A172 (cell line): ENCODE measurements at places on chromosomes 7 and 10.
A peak's percentile ranks its signal among the peaks of the same experiment; 100 is the strongest.

- no peak for DNase-seq
These were observed 234.5 kb downstream of the SORCS3 start for GRCh38 chr10:104875561-104875960.

- no peak for DNase-seq
These were observed 271.2 kb upstream of the C7orf33 start for GRCh38 chr7:148319316-148319808.

DNA sequence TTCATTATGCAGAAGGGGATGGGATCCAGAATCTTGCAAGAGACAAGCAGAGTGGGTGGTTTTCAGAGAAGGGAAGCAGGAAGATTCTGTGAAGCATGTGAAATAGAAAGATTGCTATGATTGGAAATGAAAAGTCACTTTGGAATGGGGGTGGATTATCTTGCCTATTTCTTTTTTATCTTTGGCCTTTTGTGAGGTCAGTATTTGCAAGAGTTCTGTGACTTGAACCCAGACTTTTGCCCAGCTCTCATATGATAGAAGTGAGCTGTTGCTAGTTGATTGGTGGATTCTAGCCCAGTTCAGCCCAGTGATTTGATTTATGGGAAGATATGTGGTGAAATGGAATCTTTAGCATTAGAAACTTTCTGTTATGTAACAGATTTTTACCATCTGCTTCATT is 17.1 kb downstream of the ENTPD7 start:
- peak; percentile 65 for DNase-seq

DNA sequence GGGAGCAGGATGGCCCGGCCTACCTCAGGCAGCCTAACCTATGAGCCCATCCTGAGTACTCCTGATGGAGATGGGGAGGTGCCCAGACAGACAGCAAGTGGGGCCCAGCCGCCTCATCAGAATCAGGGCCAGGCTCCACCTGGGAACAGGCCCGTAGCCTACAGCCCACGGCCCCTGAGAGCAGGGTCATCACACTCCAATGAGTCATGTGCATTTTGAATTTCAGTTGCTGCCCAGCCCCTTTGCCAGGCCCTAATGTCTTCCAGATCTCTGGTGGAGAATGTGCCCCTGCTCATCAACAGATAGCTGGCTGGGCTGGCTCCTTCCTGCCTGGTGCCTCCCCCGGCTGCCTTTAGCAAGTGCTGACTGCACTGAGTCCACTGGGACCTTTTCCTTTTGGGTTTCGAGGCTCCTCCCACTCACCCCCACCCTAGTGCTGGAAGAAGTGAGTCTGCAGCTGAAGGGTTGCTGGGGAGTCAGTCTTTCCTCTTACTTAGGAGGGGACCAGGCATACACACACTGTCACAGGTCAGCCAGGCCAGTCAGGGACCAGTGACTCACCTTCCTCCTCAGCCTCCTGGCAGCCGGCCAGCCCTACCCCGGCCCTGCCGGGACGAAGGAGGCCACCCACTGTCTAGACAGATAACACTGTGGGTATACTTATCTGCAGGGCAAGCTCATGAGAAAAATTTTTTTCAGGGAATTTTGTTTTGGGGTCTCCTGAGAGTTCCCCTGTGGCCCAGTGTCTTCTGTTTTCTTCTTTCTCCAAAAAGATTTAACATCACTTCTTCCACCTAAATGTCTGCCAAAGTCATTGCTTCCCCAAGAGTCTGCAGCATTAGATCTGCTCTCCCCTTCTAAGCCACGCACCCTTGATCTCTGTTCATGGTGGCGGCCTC is 9.1 kb upstream of the ASIC3 start:
- DNase-seq: peak; percentile 99

GRCh38 chr7:108181073-108181985 is 51.2 kb upstream of the LAMB4 start:
- DNase-seq: peak; percentile 47

GRCh38 chr7:140695381-140695780 is 1.1 kb upstream of the NDUFB2 start:
- DNase-seq: no peak

- DNase-seq: no peak
These were observed 19.4 kb downstream of the ITGB1 start for GRCh38 chr10:32938554-32939061.

DNA sequence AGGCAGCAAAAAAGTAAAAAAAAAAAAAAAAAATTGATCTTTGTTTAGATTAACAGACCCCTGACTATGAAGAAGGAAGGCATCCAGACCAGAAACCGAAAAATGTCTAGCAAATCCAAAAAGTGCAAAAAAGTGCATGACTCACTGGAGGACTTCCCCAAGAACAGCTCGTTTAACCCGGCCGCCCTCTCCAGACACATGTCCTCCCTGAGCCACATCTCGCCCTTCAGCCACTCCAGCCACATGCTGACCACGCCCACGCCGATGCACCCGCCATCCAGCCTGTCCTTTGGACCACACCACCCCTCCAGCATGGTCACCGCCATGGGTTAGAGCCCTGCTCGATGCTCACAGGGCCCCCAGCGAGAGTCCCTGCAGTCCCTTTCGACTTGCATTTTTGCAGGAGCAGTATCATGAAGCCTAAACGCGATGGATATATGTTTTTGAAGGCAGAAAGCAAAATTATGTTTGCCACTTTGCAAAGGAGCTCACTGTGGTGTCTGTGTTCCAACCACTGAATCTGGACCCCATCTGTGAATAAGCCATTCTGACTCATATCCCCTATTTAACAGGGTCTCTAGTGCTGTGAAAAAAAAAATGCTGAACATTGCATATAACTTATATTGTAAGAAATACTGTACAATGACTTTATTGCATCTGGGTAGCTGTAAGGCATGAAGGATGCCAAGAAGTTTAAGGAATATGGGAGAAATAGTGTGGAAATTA is 19.4 kb downstream of the GATA3 start:
- DNase-seq: no peak

GRCh38 chr7:84821671-84822534 is 365.0 kb downstream of the SEMA3D start:
- DNase-seq: peak; percentile 1

DNA sequence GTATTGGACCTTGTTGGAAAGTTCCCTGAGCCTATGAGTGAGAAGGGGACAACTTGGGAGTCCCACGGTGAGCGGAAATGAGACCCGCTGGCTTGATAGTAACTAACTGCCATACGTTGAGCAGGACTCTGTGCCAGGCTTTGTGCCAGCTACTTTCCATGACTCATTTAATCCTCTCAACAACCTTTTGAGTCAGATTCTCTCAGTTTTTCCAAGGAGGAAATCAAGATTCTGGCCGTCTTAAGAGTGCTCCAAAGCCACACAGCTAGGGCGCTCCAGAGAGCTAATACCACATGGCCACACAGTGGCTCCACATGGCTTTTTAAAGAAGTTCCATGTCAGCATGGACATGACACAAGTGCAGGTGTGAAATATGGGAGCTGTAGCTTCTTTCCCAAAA is 55.7 kb downstream of the NOD1 start:
- peak; percentile 19 for DNase-seq

DNA sequence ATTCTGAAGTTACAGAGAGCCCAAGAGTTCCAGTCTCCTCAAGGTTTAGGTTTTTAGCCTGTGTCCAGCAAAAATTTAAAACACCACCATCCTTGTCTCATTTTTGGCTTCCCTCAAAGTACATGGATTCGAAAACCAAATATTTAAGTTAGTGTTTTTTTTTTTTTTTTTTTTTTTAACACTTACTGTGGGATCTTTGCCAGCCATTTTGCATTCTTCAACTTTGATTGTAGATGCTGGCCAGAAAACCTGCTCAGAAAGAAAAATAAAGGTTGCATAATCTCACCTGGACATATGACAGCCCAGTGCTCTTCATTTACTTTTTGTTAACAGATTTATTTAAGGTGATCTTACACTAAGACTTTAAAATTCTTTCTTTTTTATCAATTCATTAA is 91.6 kb downstream of the SEMA3C start:
- DNase-seq: no peak

DNA sequence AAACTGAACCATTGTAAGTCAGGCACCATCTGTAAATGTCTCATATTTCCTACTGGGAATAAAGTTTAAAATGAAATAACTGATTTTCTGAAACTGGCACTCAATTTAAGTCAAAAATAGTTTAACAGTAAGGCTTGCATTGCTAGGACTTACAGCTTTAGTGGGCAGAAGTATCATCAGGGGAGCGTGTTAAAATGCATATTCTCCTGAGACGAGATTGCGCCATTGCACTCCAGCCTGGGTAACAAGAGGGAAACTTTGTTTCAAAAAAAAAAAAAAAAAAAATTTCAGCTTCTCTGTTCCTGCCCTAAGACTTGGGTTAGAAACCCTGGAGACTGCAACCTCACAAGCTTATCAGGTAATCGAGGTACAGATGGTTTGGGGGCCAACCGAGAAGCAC is 65.4 kb downstream of the UBE3C start:
- no peak for DNase-seq

- DNase-seq: peak; percentile 49
These were observed 426 bp downstream of the SYPL1 start for GRCh38 chr7:106111655-106112117.

DNA sequence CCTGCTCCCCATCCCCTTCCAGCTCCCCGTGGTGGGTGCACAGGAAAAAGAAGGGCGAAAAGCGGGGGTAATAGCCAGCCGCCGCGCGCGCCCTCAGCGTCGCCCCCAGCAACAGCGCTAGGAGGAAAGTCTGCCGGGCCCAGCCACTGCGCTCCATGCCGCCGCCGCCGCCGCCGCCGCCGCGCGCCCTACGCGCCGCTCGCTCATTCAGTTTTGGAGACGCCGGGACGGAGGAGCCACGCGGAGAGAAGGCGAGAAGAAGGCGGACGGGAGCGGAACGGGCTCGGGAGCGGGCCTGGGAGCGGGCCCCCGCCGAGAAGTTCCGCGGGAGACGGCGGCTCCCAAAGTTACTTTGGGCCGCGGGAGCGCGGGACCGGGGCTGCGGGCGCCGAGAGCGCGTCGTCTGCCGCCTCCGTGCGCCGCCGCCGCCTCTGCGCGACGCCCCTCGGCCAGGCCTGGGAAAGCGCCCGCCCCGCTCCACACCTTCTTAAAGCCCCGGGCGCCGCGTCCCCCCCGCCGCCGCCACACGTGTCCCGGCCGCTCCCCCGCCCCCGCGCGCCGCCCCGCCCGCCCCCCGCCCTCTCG is at the start of gene RELN:
RELN (minus strand) TSS at position 459 of the 585 bp plus-strand sequence; CDS start at position 157, 302 bp downstream.
- DNase-seq: no peak

- no peak for DNase-seq
These were observed 54.3 kb upstream of the KDM7A start for GRCh38 chr7:140230861-140231770.

- no peak for DNase-seq
These were observed 221.5 kb downstream of the INHBA start for GRCh38 chr7:41481353-41481752.

- no peak for DNase-seq
These were observed 18.8 kb upstream of the GARS1 start for GRCh38 chr7:30575910-30576309.

GRCh38 chr10:2212244-2212834 is 475.0 kb upstream of the ADARB2 start:
- DNase-seq: no peak

DNA sequence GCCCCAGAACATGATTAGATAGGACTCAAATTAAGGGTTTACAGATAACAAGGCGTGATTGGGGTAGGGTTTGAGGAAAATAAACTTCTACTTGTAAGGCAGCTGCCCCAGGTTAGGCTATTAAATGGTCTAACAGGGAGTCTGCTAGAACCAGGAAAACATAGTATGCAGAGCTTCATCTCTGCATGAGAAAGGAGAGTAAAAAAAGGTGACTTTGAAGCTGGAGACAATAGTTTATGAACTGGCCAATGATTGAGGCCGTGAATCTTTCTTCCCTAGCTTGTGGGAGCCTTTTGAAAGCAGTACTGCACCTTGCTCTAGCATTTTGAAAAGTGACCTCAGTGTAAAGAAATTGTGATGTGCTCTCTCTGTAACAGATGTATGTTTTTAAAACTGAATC is 48.5 kb upstream of the STARD3NL start:
- DNase-seq: no peak

GRCh38 chr7:88669913-88670312 is 89.6 kb upstream of the ZNF804B start:
- no peak for DNase-seq

DNA sequence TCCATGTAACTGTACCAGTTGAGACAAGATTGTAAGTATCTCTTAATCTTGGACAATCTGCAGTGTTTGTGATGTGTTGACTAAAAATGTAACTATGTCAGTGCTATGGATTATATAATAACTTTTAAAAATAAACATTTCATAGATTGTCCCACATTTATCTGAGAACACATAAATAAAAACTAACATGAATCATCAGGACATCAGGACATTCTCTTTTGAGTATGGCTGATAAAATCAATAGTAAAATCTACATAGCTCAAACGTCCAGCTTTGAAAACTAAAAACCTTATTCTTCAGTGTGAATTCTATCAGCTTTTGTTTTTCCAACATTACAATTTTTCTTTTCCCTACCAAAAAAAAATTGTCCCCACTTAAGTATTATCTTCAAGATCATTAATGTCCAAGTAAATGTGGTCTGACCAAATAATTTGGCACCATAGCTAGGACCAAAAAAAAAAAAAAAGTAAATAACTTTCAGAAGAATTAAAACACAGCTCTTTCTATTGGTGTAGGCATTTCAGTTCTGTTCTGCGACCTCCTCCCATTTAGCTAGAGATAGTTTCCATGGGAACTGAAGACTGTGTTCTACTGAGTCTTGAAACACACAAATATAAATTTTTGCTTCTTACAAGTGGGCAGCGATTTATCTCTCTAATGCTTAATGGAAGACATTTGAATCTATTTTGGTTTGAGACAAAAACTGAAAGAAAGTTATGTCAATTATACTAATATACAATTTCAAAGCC is 123.0 kb upstream of the SGCE start:
- DNase-seq: no peak

DNA sequence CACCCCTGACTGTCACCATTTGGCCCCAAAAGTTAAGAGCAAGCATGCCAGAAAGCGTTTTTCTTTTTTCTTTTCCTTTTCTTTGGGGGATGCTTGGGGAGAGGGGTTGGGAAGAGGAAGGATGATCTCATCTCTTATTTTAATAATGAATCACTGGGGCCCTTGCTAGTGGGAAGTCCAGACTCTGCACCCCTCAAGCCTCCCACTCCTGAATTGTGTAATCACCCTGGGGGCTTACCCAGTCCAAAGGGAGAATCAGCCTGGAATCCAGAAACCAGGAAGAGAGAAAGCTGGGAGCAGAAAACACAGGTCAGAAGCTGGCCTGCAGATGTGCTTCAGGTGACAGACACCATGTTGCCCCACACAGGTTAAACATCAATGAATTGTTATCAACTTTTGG is 14.7 kb upstream of the HABP2 start:
- DNase-seq: no peak
